ENCODE measurements at places on chromosomes 2 and 18.

GRCh38 chr2:134482766-134483340 is 229.0 kb downstream of the MGAT5 start:
- no peak for DNase-seq

DNA sequence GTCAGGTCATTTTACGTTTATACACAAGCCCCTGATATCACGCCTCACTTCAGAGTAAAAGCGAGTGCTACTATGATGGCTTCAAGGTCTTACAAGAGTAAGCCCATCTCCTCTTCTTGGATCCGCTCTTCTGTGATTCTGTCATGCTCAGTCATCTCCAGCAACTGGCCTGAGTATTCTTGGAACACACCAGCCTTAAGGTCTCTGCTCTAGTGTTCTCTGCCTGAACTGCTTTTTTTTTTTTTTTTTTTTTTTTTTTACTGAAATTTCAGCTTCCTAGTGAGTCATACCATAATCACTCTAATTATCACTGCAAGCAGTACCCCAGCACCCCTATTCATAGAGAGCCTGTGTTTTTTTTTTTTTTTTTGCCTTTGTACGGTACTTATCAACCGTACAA is 1228.9 kb downstream of the CNTNAP5 start:
- DNase-seq, result no peak

DNA sequence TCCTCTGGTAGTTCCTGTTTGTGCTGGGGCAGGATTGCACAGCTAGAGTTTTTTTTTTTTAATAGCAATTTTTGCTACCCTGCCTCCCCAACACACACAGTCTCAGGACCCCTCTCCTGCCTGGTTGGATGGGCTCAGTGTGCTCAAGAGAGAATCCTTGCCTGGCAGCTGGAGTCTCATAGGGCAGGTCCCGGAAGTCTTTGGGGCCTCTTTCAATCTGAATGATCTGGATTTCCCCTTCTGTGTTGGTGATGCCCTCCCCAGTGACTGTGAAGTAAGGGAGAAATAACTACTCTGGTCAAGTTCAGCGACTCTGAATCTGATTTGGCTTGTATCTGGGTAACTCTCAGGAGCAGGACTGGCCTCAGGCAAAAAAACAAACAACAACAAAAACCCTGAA is 220.6 kb upstream of the LRRTM1 start:
- DNase-seq, result no peak

GRCh38 chr2:7084601-7085000 is 167.4 kb downstream of the RNF144A start:
- DNase-seq, result no peak
